ENCODE measurements at places on chromosomes 5 and 9.

DNA sequence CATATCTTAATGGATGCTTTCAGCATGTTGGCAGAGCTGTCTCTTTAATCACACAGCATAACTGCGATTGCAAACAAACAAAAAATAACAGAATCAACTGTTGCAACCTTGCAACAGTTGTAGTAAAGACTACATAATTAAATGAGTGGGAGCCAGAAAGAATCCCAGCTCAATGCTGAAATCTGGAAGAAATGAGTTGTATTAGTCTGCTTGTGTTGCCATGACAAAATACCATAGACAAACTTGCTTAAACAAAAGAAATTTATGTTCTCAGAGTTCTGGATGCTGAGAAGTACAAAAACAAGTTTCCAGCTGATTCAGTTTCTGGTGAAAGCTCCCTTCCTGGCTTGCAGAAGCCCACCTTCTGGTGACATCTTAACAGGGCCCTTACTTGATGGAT is 260.9 kb upstream of the TUSC1 start:
- no peak for DNase-seq

DNA sequence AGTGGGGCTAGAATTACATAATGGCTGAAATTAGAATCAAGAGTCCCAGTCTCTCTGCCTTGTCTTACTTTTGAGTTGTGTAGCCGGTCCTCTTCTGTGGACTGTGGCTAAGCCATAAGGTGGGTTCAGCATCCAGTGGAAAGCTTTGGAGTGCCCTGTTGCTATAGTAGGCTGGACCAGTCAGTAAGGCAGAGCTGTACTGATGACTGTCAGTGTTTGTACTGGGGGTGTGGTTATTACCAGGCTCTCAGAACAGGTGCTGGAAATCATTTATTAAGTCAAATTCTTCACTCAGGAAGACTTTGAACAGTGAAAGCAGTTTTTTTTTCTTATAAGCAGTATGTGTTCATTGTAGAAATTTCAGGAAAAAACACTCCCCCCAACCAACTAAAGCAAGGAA is 129.4 kb downstream of the ZSWIM6 start:
- no peak for DNase-seq

DNA sequence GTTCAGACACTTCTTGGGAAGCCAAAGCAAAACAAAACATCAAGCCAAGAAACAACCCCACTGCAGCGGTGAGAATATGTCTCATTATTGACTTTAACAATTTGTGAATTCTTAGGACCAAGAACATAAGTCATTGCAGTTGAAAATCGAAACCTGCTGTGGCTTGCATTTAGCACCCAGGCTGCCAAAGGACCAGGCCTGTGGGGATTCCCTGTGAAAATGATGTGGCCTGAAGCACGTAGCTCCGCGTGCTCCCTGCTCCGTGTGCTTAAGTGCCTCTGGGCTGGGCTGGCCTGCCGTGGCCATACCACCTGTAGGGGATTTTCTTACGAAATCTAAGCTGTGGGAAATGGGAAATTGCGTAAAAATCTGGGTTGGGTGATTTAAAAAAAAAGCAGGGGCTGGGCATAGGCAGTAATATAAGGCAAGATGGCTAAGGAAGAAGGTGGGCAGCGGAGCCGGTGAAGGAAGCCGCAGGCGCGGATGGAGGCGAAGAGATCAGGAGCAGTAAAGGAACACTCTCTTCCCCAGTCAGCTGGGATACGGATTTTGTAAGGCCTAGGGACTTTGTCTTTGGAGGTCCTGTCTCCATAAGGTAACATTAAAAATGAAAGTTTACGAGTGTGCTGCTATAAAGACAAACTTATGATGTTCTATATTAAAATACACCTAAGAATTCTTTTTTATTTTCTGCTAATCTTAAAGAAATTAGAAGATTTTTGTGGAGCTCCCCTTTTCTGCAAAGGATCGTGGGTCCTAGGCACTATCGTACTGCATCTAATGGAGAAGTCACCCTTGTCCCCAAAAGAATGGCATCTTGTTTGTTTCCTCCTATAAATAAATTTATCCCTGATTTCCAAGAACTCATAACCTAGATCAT is 189.6 kb upstream of the SEMA6A start:
- no peak for DNase-seq

DNA sequence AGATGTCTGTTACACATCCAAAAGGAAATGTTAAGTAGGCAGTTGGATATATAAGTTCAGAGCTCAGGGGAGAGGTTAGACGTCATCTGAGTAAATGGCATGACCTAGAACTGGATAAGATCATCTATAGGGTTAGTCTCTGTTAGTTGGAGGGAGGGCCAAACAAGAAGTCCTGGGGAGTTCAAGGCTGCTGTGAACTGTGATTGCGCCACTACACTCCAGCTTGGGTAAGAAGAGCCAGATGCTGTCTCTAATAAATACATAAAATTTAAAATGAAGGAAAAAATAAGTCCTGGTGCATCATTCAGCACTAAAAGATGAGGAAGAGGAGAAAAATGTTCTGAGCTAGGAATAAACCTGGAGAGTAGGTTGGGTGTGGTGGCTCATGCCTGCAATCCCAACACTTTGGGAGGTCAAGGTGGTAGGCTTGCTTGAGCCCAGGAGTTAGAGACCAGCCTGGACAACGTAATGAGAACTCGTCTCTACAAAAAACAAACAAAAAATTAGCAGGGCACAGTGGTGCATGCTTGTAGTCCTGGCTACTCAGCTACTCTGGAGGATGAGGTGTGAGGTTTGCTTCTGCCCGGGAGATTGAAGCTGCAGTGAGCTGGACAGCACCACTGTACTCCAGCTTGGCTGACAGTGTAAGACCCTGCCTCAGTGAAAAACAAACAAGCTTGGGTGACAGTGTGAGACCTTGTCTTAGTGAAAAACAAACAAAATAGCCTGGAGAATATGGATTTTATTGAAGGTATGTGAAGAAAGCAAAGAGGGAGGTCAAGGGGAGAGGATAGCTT is 123.6 kb downstream of the ACTBL2 start:
- DNase-seq, result no peak

DNA sequence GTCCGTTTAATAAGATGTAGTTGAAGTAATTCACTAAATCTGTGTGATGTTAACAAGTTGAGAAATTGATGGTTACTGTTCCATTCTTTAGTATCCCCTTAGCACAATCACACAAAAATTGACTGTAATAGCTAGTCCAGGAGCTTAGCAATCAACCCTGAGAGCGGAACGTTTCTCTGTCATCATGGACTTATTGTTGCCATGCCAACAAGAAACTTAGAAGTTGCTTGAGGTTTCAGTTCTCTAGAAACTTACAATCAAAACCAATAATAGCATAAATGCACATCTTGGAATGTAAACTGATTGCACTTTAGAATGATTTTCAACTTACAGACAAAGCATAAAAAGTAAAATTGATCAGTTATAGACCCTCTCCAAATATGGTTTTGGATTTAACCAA is 125.4 kb upstream of the ANKH start:
- DNase-seq, result no peak

DNA sequence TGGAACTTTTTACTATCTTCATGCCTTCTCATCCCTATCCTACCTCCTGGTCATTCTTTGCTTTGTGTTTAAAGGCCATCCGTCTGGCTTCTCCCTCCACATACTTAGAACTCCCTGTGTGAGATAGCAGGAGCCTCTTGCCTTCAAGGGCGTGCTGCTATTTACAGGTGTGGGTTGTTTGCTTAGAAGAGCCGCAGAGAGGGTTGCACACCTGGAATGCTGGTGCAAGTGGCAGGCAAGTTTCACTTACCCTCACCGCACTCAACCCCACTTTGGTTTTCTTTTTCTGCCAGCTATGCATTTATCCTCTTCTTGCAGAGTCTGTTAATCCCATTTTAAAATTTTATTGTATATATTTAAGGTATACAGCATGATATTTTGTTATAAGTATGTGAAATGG is 12.6 kb downstream of the SKP2 start:
- no peak for DNase-seq

DNA sequence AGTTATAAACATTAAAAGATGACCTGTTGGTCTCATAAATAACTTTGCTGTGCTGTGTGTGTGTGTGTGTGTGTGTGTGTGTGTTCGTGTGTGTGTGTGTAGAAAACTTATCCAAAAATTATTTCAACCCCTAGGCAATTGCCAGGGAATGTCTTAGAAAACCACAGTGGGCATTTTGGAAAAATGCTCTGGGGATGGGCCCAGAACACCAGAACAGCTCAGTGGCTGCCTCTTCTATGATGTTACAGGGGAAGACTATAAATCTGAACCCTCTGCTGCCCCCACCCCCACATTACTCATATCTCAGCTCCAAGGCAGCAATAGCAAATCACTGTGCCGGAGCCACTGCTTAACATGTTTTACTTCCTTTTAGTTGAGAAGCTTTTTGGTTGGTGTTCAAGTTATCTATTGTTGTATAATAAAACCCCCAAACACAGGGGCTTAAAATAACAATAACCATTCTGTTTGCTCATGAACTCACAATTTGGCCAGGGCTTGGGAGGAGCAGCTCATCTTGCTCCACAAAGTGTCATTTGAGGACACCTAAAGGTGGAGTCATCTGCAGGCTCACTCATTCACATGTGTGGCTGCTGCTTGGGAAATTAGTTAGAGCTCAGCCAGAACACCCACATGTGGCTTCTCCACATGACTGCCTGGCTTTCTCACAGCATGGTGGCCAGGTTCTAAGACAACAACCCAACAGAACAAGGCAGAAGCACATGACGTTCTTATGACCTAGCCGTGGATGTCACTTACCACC is 40.4 kb downstream of the ACTBL2 start:
- no peak for DNase-seq

DNA sequence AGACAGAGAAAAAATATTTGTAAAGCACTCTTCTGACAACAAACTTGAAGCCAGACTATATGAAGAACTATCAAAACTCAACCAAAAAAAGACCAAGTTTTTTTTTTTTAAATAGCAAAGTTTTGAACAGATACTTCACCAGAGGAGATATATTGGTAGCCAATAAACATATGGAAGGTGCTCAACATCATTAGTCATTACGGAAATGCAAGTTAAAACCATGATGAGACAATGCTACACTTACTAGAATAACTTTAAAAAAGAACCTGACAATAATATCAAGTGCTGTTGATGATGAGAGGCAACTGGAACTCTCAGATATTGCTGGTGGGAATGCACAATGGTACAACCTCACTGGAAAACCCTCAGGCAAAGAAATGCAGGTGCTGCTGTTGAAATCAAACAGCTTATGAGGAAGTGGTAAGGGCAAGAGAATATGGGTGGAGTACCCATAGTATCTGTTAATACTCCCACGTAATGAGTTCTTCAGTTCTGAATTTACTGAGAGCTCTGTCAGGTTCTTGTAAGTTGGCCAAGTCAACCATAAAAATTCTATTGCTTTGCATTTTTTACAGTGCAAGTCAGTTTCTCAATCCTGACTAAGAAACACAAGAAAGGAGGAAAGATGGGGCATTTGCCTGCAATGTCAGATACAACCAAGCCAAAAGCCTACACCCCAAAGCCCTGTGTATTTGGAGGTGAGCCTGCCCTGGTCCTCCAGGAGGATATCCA is 87.3 kb upstream of the GNAQ start:
- no peak for DNase-seq
